ENCODE measurements at places on chromosomes 16 and 17.

GRCh38 chr17:80791758-80792284 is 199.8 kb upstream of the CHMP6 start:
- peak; percentile 39 for DNase-seq

DNA sequence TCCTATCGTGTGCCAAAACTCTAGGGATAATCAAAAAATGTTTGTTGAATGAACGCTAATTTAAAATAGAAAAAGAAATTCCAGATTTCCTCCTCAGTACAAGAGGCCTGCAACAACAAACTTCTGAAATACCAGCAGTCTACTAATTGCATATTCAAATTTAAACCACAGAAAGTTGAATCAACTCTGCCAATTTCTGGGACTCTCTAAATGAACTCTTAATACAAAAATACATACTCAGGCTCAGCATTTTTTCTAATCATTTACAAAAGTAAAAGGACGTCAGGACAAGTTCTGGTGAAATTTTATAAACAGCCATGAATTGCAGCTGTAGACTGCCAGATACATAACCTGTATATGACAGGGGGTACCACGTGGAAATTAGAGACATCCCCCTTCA is 49.0 kb downstream of the KANSL1 start:
- no peak for DNase-seq

- DNase-seq: no peak
Measured at GRCh38 chr17:82188001-82188961, 24.4 kb downstream of the CCDC57 start.

GRCh38 chr16:4862639-4863038 is 15.4 kb downstream of the UBN1 start:
- no peak for DNase-seq

- no peak for DNase-seq
Measured at GRCh38 chr17:4476511-4477070, 22.1 kb upstream of the SPNS2 start.

Data from stimulated activated CD4-positive, alpha-beta T cell treated with anti-CD3 and anti-CD28 coated beads, TNF-alpha, amount 100 ng/mL, for 48 hours (primary cell).